CD4-positive, alpha-beta T cell (primary cell): ENCODE measurements at places on chromosomes 16 and 17.

DNA sequence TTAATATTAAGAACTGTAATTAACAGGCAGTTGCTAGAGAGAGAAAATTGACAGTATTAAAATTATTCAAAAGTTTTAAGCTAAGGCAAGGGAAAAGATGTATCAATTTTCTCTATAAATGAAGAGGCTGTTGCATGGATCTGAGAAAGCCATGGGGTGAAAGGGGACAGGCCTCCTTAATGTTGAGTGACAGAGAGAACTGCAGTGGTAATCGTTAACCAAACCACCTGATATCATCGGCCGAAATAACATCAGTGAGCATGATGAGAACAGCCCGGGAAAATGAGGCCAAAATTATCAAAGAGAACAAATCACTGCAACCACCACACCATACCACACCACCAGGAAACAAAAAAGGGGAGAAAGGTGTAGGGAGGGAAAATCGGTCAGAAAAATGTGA, 3.6 kb downstream of the ZNF423 start:
- DNase-seq = no peak

DNA sequence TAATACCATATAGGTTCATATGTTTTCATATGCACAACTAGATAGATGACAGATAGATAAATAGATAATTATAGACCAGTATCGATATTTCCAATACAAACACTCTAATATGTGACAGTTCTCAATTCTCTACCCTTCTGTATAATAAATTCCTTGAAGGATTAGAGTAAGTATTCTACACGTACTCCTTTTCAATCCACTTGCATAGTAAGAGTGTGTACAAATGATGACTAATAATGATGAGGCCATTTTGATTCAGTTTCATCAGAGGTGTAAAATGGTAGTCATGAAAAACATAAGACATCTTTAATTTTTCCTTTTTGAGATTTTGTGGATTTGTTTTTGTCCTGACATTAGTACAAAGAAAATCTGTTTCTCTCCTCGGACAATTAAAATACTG, 188.3 kb upstream of the WSB1 start:
- DNase-seq = no peak

- no peak for DNase-seq
Measured at GRCh38 chr17:49106321-49107210, 26.0 kb upstream of the B4GALNT2 start.

DNA sequence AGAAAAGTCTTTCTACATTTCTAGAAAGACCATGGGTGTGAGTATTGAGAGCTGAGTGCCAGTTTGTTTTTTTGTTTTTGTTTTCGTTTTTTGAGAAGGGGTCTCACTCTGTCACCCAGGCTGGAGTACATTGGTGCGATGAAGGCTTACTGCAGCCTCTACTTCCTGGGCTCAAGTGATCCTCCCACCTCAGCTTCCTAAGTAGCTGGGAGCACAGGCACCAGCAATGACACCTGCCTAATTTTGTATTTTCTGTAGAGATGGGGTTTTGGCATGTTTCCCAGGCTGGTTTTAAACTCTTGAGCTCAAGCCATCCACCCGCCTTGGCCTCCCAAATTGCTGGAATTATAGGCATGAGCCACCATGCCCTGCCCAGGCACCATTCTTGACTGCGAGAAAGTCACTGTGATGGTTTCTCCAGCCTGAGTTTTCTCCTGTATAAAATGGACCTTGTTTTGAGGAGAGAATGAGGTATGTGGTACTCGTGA, 673.8 kb downstream of the MAF start:
- no peak for DNase-seq

- DNase-seq = no peak
Measured at GRCh38 chr17:58537266-58537665, 22.8 kb upstream of the MTMR4 start.

DNA sequence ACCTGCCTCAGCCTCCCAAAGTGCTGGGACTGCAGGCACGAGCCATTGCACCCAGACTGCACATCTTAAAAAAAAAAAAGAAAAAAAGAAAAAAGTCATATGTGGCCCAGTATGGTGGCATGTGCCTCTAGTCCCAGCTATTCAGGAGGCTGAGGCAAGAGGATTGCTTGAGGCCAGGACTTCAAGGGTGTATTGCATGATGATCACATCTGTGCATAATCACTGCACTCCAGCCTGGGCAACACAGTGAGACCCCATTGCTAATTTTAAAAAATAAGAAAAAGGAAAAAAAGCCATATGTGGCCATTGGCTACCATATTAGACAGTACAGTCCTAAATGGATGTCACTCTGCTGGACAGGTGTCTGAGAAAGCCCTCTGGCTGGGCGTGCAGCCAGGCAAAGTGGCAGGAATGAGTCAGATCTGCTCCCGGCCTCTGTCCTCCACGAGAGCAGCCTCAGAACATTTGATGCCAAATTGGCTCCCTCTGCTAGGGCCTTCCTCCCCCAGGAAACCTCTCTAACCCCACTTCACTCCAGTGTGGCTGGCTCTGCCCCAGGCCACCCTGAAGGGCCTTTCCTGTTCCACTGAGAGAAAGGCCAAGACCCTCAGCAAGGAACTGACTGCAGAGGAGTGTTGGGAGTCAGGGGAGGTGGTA, 14.7 kb downstream of the CA7 start:
- no peak for DNase-seq

DNA sequence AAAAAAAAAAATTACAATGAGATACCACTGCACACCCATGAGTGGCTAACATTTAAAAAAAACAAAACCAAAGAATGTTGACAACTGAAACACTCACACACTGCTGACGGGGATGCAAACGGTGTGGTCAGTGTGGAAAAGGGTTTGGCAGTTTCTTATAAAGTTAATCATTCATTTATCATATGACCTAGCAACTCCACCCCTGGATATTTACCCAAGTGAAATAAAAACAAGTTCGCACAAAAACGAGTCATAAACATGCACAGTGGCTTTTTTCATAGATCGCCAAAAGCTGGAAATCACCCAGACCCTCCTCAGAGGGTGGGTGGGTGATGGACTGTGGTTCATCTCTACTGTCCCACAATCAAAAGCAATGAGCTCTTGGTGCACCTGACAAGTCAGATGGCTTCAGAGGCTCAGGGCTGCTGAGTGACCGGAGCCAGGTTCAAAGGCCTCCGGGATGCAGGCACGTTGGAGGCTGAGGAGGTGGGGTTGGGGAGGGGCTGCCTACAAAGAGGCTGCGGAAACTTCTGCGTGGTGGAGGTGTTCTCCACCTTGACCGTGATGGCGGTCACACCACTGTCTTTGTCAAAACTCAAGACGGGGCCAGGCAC, 14.2 kb downstream of the RAB40B start:
- DNase-seq = no peak

GRCh38 chr17:76270127-76270592, 5.0 kb downstream of the UBALD2 start:
- DNase-seq = no peak

DNA sequence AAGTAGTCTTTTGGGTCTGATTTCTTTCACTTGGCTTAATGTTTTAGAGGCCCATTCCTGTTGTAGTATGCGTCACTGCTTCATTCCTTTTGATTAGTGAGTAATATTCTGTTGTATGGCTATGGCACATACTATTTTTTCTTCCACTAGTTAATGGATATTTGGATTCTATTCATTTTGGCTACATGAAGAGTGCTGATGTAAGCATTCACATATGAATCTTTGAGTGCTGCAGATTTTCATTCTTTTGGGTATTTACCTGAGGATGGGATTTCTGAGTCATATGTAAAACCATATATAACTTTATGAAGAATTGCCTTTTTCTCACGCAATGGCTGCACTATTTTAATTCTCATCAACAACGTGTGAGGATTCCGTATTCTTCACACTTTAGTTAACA, 113.6 kb downstream of the AHSP start:
- no peak for DNase-seq

DNA sequence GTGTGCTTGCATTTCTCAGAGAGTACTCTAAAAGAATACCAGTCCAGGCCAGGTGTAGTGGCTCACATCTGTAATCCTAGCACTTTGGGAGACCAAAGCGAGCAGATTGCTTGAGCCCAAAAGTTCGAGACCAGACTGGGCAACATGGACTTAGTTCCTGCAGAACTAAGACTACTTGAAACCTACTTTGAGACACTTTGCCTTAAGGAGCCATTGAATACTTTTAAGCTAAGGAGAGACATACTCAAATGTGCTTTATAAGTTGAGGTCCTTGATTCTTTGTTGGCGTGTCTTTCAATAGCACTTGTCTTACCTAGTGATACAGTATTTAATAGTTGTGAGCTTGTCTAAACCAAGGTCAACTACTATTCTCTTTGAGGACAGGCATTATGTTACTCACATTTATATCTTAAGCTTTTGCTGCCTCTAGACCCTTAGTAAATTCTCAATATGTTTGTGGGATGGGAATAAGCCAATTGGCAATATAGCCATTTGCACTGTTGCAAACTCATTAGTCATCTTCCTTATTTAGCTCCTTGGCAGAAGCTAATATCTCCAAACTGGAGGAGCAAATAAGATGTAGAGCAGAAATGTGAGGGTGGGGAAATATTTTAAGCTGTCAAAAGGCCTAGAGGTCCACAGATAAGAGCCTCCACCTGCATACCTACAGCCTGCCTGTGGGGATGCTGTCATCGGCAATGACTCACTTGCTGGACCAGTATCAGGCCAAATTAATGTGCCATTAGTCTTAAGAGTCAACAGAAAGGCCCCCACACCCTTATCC, 16.3 kb downstream of the SCPEP1 start:
- no peak for DNase-seq

GRCh38 chr16:74201576-74201975, 95.0 kb upstream of the PSMD7 start:
- no peak for DNase-seq

GRCh38 chr16:19621445-19621844, 65.9 kb downstream of the VPS35L start:
- DNase-seq = no peak

DNA sequence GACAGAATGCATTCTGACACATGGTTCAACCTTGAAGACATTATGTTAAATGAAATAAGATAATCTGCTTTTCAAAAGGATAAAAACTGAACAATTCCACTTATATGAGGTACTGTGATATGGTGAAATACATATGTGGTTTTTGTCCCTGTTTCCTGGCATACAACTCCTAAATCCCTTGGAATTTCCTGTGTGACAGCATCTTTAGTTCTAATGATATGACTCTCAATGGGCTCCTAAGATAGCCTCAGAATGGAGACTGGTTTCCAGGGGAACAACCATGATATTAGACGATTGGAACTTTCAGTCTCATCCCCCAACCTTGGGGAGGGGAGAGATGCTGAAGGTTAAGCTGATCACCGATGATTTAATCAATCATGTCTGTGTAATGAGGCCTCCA, 37.7 kb upstream of the PHLPP2 start:
- no peak for DNase-seq

GRCh38 chr17:2362016-2362415, 24.7 kb downstream of the SGSM2 start:
- no peak for DNase-seq

DNA sequence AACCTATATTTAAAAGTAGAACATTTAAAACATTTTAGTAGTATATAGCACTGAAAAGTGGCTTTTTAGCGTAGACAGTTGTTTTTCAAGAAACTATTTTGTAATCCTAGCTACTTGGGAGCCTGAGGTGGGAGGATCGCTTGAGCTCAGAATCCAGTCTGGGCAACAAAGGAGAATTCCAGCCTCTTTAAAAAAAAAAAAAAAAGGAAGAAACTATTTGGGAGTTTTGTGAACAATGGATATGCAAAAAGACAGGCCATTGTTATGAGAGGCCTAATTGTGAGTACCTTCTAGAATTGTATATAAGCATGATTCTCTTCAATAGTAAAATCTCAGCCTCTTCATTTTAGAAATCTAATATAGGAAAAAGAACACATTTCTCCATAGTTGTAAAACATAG, 17.6 kb downstream of the OMG start:
- no peak for DNase-seq

- DNase-seq = peak; percentile 2
Measured at GRCh38 chr16:4846503-4846900, 586 bp downstream of the GLYR1 start.

- DNase-seq = no peak
Measured at GRCh38 chr16:53071748-53072301, 17.0 kb downstream of the CHD9 start.

GRCh38 chr17:44930667-44931066, 15.4 kb upstream of the GFAP start:
- DNase-seq = no peak

DNA sequence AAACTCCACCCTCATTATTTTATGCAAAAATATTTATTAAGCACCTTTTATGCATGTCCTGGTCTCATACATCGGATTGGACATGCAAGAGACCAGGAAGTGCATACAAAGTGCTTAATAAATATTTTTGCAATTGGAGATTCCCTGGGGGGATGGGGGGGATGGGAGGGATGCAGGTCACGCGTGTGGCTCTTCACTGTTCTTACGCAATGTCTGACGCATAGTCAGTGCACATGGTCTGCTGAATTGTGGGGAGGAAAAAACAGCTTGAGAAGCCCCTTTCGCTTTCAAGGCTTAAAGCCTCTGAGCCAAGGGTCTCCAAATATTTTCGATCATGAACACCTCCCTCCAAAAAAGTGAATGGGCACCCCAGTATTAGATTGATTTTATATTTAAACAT, 96.7 kb upstream of the XYLT1 start:
- no peak for DNase-seq

- DNase-seq = no peak
Measured at GRCh38 chr16:87412371-87412995, 20.3 kb downstream of the MAP1LC3B start.

DNA sequence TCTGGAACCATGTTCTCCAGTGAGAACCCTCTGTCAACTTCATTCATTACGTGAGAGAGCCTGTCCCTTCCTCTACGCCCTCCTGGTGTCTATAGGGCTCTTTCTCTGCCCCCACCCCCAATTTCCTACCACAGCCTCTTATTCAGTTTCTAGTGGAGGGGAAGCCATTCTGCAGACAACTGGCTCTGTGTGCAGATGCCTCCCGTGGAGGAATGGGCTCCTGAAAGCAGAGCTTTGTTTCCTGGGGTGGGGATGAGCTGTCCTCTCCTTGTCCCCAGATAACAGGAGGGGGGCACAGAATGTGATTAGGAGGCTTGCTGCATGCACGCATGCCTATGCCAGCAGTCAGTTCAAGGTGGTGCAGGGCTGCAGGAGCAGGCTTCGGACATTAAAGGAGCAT, 31.6 kb downstream of the MMP15 start:
- DNase-seq = no peak

- DNase-seq = peak; percentile 65
Measured at GRCh38 chr17:30104575-30105339, 11.9 kb upstream of the NSRP1 start.

DNA sequence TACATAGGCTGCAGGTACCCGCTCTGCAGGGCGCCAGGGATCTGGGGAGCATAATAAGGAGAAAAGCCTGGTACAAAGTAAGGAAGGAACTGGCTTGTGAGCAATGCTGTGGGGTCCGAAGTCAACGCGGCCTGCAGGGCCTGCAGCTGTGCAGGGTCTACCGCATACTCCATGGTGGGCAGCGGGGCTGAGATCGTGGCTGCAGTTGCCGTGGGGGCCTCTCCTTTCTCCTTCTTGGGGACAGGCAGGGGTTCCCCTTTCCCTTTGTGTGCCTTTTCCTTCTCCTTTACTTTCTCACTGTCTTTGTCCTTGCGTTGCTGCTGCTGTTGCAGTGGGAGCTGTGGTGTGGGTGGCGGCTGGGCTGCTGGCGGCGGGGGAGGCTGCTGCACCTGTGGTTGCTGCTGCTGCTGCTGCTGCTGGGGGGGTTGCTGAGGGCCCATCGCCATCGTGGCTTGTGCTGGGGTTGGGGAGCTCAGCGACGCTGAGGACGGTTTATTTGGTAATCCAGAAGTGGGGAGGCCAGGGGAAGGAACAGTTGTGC, 259.6 kb downstream of the ZFHX3 start:
- DNase-seq = no peak

GRCh38 chr17:63290784-63291183, 155.3 kb downstream of the CYB561 start:
- no peak for DNase-seq

- DNase-seq = no peak
Measured at GRCh38 chr16:63978240-63978639, 1143.6 kb downstream of the CDH11 start.
